ENCODE measurements at places on chromosomes 5 and 9.

- DNase-seq: no peak
Measured at GRCh38 chr9:106560540-106560939, 302.4 kb upstream of the ZNF462 start.

DNA sequence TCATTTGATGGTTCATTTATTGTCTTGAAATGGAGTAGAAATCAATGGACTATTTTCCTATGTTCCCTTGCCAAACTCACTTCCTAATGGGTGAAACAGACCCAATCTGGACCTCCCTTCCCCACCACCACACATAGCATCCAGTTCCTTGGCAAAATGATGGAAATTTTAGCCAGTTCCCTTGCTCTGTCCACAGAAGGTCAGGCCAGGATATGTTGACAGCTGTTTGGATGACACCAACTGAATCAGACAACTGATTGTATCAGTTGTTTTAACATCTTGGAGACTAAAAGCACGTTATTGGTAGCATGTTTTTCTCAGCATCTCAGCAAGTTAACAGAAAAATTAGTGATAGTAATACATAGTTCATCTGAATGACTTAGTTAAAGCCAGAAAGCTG, 534.8 kb downstream of the PSAT1 start:
- DNase-seq: no peak

DNA sequence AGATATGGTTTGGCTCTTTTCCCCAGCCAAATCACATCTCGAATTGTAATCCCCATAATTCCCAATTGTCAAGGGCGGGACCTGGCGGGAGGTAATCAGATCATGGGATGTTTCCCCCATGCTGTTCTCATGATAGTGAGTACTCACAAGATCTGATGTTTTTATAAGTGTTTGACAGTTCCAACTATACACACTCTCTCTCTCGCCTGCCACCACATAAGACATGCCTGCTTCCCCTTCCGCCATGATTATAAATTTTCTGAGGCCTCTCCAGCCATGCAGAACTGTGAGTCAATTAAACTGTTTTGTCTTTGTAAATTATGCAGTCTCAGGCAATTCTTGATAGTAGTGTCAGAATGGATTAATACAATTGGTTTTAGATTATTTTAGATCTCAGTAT, 475.7 kb upstream of the CYLC2 start:
- DNase-seq: no peak

- DNase-seq: no peak
Measured at GRCh38 chr5:173340451-173340850, 12.2 kb upstream of the STC2 start.

- DNase-seq: no peak
Measured at GRCh38 chr9:113581865-113582697, 118.6 kb downstream of the RGS3 start.

GRCh38 chr9:38683336-38683735, 36.6 kb downstream of the FAM240B start:
- DNase-seq: no peak

- no peak for DNase-seq
Measured at GRCh38 chr5:107426872-107427271, 243.9 kb downstream of the EFNA5 start.

All from NCI-H1694 (cell line).